Activated CD8-positive, alpha-beta memory T cell treated with anti-CD3 and anti-CD28 coated beads, Interleukin-2, amount 10 ng/mL, durations not matched to agents 7 days and 5 days (primary cell): ENCODE measurements at places on chromosomes 11 and 22. TPM values are rescaled to one million over a fixed set of nuclear protein-coding genes. Genes with fewer than 3 reads are reported as not detected.

IL10RA gene
- total RNA-seq, result 247 TPM

DNA sequence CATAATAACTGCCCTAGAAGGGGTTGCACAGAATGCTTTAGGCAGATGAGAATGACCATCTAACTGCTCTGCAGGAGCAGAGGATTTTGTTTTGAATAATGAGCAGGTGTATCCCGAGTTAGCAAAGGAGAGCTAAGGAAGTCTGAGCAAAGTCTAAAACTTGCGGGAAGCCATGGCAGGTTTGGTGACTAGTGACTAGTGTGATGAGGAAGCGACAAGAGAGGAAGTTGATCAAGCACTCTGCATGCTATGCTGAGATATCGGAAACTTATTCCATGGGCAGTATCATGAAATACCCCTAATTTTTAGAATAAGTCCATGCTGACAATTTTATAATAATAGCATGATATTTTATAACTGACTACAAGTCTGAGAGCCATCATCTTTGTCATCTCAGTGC, 12.9 kb downstream of the OLFML1 start:
- no peak for DNase-seq

- DNase-seq, result peak; percentile 81
Measured at GRCh38 chr11:108497317-108498045, 703 bp downstream of the POGLUT3 start.

DNA sequence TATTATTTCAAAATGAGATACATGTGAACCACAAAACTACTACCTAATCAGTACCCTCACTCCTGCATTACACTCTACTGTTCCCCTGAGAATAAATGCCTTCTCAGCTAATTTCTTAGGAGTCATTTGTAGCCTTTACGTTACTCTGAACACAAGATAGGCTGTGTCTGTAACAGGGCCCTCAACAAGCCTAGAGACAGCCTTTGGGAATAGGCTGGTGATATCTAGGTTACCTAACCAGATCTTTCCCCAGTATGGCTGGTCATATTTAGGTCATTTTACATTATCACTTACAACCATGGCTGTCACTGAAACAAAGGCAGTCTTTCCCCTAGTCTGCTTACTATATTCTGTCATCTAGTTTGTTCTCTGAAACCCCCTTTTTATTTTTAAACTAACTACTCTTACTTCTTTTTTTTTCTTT, 14.2 kb downstream of the ATM start:
- DNase-seq, result no peak

TMEM123 gene
- total RNA-seq, result 242 TPM

DNA sequence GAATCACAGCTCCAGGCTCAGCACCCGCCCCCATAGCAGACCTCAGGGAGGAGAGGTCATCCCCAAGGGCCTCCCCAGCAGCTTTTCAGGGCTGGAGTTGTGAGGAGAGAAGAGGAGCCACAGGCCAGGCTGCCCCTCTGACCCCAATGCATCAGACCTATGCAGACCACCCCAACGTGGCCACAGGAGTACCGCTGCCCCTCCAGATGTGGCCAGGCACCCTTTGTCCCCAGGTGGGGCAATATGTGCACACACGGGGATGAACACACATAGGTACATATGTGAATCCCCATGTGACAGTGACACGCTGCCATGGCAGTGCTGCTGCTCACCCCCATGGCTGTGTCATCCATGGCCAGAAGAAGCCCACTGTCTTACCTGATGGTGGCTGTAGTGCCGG, 10.9 kb downstream of the USH1C start:
- no peak for DNase-seq

DNAL4 gene
- total RNA-seq, result 8.2 TPM

- no peak for DNase-seq
Measured at GRCh38 chr11:16296273-16296672, 60.1 kb downstream of the SOX6 start.

GLYAT gene
- not detected for total RNA-seq

DNA sequence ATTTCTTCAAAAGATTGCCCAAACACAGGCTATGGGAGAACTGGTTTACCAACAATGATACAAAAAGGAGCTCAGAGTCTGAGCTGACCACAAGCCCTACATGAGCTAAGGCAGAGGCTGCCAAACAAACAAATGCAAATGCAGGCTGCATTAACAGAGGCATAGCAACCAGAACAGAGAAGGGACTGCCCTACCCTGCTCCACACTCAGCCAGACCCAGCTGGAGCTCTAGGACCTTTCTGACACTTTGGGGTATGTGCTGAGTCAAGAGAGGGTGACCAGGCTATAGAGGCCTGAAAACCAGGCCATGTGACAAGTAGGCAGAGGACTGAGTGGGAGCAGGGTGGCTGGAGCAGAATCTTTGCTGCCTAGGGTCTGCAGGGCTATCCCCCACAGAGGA, 17.8 kb upstream of the P2RY2 start:
- DNase-seq, result no peak

DNA sequence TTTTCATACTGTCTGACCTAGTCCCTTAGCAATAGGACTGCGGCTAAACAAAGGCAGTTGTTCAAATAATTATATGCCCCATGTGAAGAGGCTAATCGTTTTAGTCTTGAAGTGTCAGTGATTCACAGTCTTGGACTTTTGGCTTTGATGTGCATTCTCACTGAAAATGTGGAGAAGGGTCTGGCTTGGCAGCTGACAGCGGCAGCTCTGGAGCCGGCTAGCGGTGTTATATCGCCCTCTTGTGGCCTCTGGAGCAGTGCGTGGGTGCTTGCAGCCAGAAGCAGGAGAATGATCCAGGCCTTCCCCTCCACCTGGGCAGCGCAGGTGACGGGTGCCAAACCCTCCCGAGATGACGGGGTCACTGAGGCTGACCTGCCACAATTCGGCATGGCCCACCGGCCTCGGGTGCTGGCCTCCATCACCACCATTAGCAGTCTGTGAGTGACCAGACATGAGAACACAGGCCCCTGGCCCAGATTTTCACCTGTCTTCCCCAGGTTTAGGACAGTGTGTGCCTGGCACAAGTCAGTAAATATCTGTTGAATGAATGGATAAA, 90.3 kb upstream of the PITPNB start:
- DNase-seq, result peak; percentile 79

SORL1 gene
- 38.6 TPM for total RNA-seq

DNA sequence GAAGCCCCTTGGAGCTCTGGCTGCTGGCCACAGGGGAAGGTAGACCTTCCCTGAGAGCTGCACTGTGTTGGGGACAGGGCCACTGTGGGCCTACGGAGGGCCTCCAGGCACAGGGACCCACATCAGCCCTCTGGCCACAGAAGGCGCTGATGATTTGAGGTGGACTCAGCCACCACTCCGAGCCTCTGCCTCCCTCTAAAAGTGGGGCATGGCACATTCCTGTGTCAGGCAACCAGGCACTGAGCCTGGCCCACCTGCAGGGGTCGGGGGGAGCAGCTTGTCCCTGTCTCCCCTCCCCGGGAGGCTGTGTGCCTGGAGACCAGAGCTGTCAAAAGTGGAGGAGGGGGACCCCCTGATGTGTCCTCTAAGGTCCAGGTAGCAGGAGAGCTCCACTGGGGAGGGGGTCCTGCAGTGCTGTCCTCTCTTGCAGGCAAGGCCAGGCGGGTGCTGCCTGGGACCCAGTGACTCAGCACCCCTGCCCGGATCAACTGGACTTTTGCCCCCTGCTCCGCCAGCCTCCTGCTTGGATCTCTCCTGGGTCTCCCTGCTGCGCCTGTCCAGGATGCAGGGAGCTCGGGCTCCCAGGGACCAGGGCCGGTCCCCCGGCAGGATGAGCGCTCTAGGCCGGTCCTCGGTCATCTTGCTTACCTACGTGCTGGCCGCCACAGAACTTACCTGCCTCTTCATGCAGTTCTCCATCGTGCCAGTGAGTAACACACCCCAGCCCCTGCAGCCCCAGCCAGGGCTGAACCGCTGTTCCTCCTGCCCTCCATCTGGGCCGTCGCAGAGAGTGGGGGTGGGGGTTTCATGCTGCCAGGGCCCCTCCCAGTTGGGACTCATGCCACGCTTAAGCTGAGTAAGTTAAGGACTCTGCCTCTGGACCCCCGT, 17.5 kb upstream of the CDKN1C start:
- DNase-seq, result no peak

DNA sequence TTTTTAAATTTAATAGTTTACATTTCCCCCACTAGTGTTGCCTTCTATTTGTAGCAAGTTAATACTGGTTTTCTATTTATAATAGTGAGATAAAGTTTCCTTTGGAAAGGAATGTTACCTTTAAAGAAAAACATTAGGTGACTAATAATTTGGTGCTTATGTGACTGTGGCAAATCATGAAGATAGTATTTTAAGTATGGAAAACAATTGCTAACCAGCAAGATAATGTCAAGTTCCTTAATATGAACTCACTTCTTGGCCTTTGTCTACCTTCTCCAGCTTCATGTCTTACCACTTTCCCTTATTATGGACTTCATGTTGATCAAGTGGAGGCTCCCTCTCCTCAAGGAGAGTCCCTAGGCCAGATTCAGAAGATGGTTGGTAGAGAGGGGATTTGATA, 27.2 kb downstream of the ARHGEF12 start:
- DNase-seq, result no peak

C11orf42 gene
- total RNA-seq, result not detected

GRCh38 chr11:127640561-127641451, 640.2 kb upstream of the KIRREL3 start:
- DNase-seq, result no peak

GRCh38 chr11:30788849-30789248, 202.7 kb upstream of the MPPED2 start:
- no peak for DNase-seq

DNAJB7 gene
- not detected for total RNA-seq

DNA sequence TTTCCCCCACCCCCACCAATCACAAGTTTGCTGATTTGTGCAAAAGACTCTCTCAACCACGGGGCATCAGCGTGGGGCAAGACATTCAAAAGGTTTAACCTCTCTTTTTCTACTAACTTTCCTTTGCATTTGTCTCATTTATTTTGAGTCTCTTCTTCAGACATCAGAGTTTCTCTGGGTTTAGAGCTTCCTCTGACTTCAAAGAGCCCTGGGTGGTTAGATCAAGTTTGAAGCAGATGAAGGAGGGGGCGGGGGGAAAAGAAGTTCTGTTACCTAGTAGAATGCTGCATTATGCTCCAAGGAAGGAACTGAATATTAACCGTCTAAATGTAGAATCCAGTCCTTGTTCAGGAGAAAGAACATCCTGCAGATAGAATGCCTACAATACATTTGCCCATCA, 24.5 kb downstream of the GAS2 start:
- no peak for DNase-seq

GRCh38 chr22:17115236-17115635, 5.9 kb downstream of the TMEM121B start:
- no peak for DNase-seq

ANO9 gene
- 79.4 TPM for total RNA-seq

- peak; percentile 94 for DNase-seq
Measured at GRCh38 chr22:29883045-29883774, at the start of gene MTMR3. MTMR3 (plus strand) TSS chr22:29883174; CDS start chr22:29971060, 87,886 bp downstream.

DNA sequence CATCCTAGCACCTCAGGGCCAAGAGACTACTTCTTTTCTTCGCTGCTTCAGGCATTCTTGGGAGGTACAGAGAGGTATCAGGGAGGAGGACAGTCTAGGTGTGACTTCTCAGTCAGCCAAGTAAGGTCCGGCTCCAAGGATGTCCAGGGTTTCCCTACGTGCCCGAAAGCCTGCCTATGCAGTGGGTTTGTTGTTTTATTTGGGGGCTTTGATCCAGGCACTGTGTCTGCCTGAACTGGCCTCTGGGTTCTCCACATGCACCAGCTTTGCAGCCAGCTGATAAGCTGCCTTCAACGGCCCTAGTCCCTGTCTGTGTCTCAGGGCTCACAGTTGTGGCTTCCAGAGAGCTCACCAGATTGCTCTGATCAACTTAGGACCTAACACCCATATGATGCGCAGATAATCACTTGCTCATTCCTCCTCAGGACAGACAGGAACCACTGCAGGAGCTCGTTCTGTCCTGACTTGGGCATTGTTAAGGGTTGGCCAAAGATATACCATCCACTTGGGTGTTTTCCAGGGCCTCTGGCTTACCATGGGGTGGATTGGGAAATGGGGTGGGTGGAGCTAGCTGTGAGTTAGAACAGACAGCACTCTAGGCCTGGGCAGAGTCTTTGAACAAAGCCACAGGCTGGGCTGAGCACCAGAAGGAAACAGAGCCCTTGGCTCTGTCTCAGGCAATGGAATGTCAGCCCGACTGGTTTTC, 45.5 kb upstream of the CRYBB3 start:
- no peak for DNase-seq

DNA sequence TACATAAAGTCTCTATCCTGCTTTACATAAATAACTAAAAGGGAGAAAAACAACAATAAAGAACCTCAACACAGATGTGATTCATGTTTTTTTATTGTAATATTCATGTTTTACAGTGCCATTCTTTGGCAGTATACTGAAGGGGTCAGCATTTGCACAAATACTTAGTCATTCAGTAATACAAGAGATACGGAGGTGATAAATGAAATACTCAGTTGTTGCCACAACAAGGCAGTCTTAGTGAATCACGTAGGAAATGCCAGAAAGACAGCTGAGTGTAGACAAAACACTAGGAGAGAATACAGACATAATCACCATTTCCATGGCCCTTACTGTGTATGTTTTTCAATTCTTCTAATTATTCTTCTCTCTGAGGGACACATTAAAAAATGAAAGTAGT, 910.4 kb downstream of the METTL15 start:
- no peak for DNase-seq

MFRP gene
- total RNA-seq, result not detected

DNA sequence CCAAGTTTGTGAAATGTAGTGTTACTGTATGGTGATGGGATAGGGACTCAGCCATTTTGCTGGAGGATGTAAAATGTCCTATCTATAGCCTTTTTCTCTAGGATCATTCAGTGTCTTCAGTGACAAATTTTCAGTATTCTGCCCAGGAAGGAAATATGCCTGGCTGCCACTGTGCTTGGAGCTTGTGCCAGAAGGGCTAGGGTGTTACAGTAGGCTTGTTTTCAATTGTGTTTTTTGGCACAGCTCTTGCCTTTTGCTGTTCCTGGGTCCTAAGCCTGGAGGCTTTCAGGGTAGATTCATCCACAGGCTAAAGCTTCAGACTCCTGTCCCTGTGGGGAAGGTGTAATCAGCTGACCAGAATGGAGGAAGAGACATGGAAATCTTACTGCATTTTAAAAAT, 22.0 kb upstream of the PHOX2A start:
- DNase-seq, result no peak

ST3GAL4 gene
- total RNA-seq, result 8.8 TPM

RTL10 gene
- 15.9 TPM for total RNA-seq

GRCh38 chr11:45855308-45855707, 8.0 kb downstream of the CRY2 start:
- DNase-seq, result no peak

BTG4 gene
- total RNA-seq, result not detected

- no peak for DNase-seq
Measured at GRCh38 chr11:135008001-135008405, 596.0 kb upstream of the B3GAT1 start.

DNA sequence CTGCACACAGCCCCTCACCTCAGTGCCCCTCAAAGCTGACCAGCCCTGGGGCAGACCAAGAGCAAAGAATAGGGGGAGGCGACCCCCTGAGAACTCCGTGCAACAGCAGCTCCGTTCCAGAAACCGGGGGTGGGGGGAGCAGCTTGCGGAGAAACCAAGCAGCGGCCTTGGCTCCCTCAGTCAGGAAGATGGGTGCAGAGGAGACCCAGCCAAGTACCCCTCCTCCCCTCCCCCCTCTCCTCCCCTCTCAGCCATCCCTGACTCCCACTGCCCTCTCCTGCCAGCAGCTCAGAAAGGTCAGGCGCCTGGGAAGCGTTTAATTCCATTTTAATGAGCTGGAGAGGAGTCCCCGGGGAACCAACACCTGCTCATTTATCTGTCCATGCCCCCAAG, 78.9 kb downstream of the PDE2A start:
- DNase-seq, result no peak

- no peak for DNase-seq
Measured at GRCh38 chr11:47348131-47348802, 4.2 kb downstream of the MYBPC3 start.

GRCh38 chr11:29093416-29094120, 923.3 kb downstream of the KCNA4 start:
- no peak for DNase-seq

PNPLA5 gene
- not detected for total RNA-seq

TENM4 gene
- total RNA-seq, result not detected
